Activated CD8-positive, alpha-beta T cell treated with anti-CD3 and anti-CD28 coated beads for 36 hours (primary cell): ENCODE measurements at places on chromosomes 1 and 21. TPM values are rescaled to one million over a fixed set of nuclear protein-coding genes. Genes with fewer than 3 reads are reported as not detected.

DNA sequence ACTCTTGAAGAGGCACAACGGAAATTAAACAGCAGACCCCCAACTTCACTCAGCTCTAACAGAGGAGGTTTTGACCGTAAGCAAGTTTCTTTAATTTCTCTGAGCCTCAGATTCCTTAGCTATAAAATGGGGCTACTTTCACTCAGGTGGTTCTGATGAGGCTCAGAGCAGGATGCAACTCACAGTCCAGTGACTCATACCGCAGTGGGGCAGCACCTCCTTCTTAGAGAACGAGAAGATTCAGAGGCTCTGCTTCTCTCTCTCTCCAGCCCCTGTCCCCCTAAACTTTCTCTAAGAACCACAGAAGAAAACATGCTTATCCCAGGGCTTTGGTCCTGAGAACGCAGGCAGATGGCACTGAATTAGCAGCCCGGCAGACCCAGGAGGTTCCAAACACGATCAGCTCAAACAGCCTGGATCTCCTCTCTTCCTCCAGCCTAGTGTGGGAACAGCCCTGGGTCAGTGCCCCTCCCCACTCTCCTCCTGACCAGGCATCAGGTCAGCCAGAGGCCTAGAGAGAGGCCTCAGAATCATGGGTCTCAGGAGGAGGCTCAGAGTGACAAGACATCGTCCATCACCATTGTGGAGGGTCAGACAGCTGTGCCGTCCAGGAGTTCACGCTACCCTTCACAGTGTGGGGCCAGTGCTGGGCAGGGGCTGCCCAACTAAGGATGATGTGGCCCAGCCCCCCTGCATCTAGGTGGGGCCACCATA, 433.0 kb downstream of the PTPRU start:
- no peaks in the 10 kb centered on the region for H3K4me1 ChIP-seq
- H3K27me3 ChIP-seq, result peaks cover 11% of the 10 kb centered on the region
- DNase-seq, result no peak
- H3K27ac ChIP-seq, result no peak overlapping the region
- H3K4me3 ChIP-seq, result no peak overlapping the region
- H3K36me3 ChIP-seq, result no peaks in the 10 kb centered on the region

The NOS1AP gene
- 0.18 TPM for total RNA-seq

- no peaks in the 10 kb centered on the region for H3K36me3 ChIP-seq
- H3K27ac ChIP-seq, result peak overlapping the region; percentile 76
- peaks cover 4% of the 10 kb centered on the region for H3K27me3 ChIP-seq
These were observed 168.5 kb upstream of the RUNX1 start for GRCh38 chr21:35217504-35218060.

DNA sequence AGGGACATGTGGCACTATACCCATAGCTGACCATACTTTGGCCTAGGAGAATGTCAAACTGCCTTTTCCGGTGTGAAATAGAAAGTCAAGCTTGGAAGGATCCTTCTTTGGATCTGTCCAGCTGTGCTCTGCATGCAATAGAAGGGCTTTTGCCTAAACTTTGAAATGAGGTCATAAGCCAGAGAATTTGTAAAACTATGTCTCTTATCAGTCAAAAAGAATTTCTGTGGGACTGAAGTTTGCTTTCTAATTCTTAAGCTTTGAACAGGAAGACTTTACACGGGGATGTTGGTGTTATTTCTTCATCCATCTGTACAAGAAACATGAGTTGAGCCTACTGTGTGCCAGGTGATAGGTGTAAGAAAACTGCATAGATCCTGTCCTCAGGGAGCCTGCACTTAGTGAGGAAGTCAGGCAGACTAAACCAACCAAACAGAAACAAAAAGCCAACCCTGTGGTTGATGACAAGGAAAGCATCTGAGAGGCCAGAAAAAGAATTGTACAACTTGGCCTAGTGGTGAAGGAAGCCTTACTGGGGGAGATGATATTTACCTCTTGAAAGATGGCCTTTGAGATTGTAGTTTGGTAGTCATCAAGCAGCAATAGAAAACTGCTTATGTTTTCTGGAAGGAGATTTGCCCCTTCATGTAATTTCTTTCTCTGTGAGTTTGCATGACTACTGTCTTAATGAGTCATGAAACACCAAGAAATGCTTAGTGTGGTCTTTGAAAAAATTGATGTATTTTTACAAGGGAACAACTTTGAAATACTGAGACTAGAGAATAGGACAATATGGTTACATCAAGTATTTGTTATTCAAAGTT, 24.8 kb downstream of the TGFB2 start:
- H3K36me3 ChIP-seq, result no peaks in the 10 kb centered on the region
- no peak for DNase-seq
- peaks cover 22% of the 10 kb centered on the region for H3K27me3 ChIP-seq
- no peak overlapping the region for H3K27ac ChIP-seq
- H3K4me1 ChIP-seq, result no peaks in the 10 kb centered on the region
- no peak overlapping the region for H3K4me3 ChIP-seq

- no peak overlapping the region for H3K4me3 ChIP-seq
- no peaks in the 10 kb centered on the region for H3K36me3 ChIP-seq
- no peak overlapping the region for H3K27ac ChIP-seq
- H3K4me1 ChIP-seq, result peaks cover 8% of the 10 kb centered on the region
- no peak for DNase-seq
- no peaks in the 10 kb centered on the region for H3K27me3 ChIP-seq
These were observed 198.6 kb upstream of the HMCN1 start for GRCh38 chr1:185535621-185536020.

The GON4L gene
- total RNA-seq, result 46.8 TPM

- no peak for DNase-seq
- H3K27me3 ChIP-seq, result no peaks in the 10 kb centered on the region
- H3K36me3 ChIP-seq, result no peaks in the 10 kb centered on the region
- no peak overlapping the region for H3K27ac ChIP-seq
- no peaks in the 10 kb centered on the region for H3K4me1 ChIP-seq
- H3K4me3 ChIP-seq, result no peak overlapping the region
These were observed 95.0 kb downstream of the PLXNA2 start for GRCh38 chr1:208149213-208149612.

DNA sequence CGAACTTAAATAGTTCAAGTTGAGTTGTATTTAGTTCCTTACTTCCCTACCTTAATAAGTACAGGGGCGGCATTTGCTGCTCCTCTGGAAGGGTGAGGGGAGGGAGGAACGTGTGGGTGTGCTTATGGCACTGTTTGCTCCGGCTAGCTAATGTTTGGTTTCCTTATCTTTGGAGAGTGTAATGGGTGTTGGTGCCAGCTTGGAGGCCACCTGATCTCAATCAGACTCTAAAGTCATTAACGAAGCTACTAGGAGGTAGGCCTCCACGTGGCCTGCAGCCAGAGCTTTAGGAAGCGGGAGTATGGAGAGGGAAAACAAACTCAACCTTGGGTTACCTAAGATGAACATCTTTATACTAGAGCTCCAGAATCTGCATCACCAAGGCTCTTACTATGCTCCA, 43.0 kb upstream of the RAP1A start:
- no peaks in the 10 kb centered on the region for H3K27me3 ChIP-seq
- no peak overlapping the region for H3K27ac ChIP-seq
- no peak for DNase-seq
- H3K4me3 ChIP-seq, result no peak overlapping the region
- H3K4me1 ChIP-seq, result peaks cover 5% of the 10 kb centered on the region
- no peaks in the 10 kb centered on the region for H3K36me3 ChIP-seq

GRCh38 chr1:159168043-159168442, 3.4 kb upstream of the CADM3 start:
- no peak for DNase-seq
- H3K36me3 ChIP-seq, result no peaks in the 10 kb centered on the region
- H3K4me1 ChIP-seq, result peaks cover 3% of the 10 kb centered on the region
- H3K4me3 ChIP-seq, result no peak overlapping the region
- peaks cover 42% of the 10 kb centered on the region for H3K27me3 ChIP-seq

The BEND5 gene
- 73.6 TPM for total RNA-seq

DNA sequence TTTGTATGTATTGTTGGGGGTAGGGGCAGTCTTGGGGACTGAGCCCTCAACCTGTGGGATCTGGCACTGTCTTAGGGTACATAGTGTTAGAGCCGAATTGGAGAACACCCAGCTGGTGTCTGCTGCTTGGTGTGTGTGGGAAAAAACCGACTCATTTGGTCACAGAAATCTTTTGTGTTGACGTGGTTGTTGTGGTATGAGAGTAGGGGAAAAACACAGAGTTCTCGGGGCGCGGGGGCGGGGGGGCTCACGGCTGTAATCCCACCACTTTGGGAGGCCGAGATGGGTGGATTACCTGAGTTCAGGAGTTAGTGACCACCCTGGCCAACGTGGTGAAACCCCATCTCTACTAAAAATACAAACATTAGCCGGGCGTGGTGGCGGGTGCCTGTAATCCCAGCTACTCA, 15.3 kb upstream of the SRSF10 start:
- H3K4me1 ChIP-seq, result peaks cover 16% of the 10 kb centered on the region
- DNase-seq, result no peak
- H3K4me3 ChIP-seq, result no peak overlapping the region

The KIF1B gene
- total RNA-seq, result 7.1 TPM

DNA sequence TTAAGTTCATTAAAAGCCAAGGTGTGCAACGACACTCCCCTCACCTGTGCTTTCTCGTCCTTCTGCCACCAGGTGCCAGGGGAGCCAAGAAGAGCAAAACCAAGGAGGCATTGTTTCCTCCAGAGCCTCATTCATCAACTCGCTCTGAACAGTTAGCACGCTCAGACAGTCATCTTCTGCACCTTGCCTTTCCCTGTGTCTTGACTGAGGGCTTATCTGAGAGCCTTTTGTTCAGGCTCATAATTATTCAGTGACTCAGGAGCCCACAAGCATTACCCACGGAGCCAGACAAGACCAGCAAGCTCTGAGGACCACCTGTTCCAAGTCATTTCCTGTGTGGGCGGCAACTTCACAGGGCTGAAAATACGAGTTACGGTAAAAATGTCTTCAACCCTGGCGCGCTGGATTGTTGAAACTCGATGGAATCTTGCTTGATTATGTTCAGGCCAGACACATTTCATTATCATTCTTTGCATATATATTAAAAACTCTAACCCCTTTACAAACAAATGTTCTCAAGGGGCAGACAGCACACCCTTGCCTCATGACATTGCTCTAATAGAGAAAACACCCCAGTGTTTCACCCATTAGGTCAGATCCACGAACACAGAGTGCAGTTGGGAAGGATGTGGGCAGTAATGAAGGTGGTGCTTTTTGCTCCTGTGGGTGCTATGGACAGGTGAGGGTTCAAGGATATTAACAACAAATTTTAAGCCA, 89.7 kb upstream of the RUNX1 start:
- peak overlapping the region; percentile 97 for H3K27ac ChIP-seq
- H3K36me3 ChIP-seq, result no peaks in the 10 kb centered on the region
- peaks cover 35% of the 10 kb centered on the region for H3K4me1 ChIP-seq
- H3K4me3 ChIP-seq, result peak overlapping the region; percentile 63
- DNase-seq, result peak; percentile 94

- DNase-seq, result no peak
- peaks cover 8% of the 10 kb centered on the region for H3K36me3 ChIP-seq
- no peak overlapping the region for H3K4me3 ChIP-seq
- no peaks in the 10 kb centered on the region for H3K27me3 ChIP-seq
- H3K4me1 ChIP-seq, result no peaks in the 10 kb centered on the region
These were observed 19.6 kb downstream of the CYP2J2 start for GRCh38 chr1:59906931-59907330.

DNA sequence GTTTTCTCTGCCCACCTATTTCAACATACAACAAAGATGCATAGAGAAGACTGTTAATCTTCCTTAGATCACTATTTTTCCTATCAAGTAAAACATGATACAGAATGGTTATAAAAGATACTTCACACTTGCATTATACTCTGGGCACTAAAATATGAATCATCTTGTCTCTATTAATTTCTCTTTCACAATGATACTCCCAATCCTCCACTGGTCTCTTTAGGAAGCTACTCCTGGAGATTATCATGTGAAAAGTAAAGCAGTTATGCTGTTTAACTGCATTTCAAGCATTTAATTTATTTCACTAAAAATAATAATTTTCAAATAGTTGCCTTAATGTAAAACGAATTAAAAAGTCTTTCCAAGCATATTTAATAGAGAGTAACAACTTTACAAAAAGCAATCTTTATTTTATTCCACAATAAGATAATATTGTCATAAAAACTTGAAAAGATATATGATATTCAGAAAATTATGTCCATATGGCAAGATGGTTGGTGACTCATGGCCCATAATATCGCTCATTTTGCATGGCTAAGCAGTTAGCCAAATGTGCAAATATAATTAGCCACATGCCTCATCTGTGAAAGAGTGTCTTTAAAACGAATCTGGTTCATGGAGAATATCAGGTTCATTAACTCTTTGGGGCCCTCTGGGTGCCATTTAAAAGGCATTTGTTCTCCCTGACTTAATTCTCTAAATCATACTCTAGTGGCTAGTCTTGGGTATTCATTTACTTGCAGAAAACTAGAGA, 1569.0 kb upstream of the B3GALT2 start:
- no peaks in the 10 kb centered on the region for H3K4me1 ChIP-seq
- no peak overlapping the region for H3K27ac ChIP-seq
- no peaks in the 10 kb centered on the region for H3K27me3 ChIP-seq
- H3K36me3 ChIP-seq, result no peaks in the 10 kb centered on the region
- H3K4me3 ChIP-seq, result no peak overlapping the region
